ENCODE measurements at places on chromosomes 12 and 14.

DNA sequence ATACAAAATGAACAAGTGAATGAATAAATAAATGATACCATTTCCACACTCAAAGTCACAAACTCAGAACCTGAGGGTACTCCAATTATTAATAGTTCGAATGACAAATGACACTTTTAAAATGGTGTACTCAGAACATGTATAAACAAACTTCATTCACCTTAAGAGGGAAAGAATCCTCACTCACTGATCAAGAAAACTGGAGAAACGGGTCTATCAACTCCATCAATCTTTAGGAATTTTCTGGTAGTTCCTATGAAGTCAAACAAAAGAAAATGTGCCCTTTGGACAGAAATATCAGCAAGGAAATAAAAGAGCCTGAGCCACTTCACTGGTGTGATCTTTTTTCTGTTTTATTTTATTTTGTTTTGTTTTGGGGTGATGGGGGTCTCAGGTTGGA, 5.2 kb upstream of the NRDE2 start:
- no peak for DNase-seq

DNA sequence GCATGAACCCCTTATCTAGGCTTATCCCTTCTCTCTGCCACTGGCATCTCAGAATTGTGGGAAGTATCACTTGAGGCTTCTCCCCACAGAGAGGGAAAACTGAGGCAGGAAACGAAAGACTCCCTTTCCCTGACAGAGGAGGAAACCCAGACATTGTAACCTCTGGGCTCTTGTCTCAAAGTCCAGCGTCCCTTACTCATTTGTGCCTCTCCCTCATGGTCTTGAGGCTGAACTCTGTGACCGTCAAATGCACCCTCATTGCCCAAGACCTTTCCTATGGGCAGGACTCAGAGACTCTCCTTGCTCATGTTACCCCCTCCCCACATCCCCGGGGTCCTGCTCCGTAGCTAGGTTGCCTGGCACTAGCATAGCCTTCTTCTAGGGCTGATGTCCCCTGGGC, 3.8 kb downstream of the CACNB3 start:
- DNase-seq, result no peak

- DNase-seq, result no peak
Measured at GRCh38 chr12:29228474-29229157, 79.5 kb downstream of the FAR2 start.

DNA sequence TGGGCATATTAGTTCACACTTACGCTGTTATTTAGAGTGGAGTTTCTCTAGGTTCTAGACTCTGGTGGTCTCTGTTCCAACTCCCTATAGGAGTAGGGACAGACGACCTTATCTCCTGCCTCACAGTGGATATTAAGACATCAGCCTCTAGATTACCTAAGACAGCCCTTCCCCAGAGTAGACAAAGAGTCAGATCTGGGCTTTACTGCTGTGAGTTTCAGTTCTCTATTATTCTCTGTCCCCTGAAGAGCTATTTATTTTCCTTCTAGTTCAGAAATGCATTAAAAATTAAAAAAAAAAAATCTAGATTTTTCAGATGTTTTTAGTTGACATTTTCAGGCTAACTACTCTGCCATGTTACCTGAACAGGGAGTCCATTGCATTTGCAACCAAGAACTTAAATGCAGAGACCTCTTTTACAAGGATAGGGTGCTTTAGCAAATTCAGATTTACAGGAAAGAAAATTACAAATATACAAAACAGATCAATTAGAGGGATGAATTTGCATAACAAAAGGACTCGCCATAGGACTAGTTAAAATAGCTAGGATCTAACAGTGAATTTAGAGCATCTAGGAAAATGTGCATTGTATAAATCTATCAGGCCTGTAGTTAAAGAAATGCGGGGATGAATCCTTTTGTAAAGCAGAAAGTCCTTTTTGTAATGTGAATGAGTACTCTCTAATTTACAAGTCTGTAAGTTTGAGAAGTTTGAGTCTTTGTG, 381.4 kb downstream of the APAF1 start:
- no peak for DNase-seq

DNA sequence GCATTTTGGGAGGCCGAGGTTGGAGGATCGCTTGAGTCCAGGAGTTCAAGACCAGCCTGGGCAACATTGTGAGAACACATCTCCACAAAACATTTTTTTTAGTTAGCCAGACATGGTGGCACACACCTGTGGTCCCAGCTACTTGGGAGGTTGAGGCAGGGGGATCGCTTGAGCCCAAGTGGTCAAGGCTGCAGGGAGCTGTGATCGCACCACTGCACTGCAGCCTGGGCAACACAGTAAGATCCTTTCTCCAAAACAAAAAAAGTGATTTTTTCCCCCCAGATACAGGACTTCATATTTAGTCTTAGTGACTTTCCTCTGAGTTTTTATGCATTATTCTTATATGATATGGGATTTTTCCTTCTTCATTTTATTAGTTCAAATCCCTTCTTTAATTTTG, 20.2 kb downstream of the OXA1L start:
- no peak for DNase-seq

GRCh38 chr12:130960058-130960457, 6.4 kb downstream of the ADGRD1 start:
- DNase-seq, result no peak
